CD4-positive, CD25-positive, alpha-beta regulatory T cell (primary cell): ENCODE measurements at places on chromosomes 12 and 14. TPM values are rescaled to one million over a fixed set of nuclear protein-coding genes. Genes with fewer than 3 reads are reported as not detected.

The SLC39A9 gene
- total RNA-seq, result 33.1 TPM

The PMCH gene
- 1.6 TPM for total RNA-seq

The C12orf54 gene
- total RNA-seq, result not detected

The SYCP3 gene
- 0.27 TPM for total RNA-seq

The PDE3A gene
- 0.30 TPM for total RNA-seq

The TSPAN9 gene
- total RNA-seq, result 1.2 TPM

The KRT72 gene
- 1.3 TPM for total RNA-seq

The LRCOL1 gene
- not detected for total RNA-seq

The RND1 gene
- 7.3 TPM for total RNA-seq

The TSPAN8 gene
- not detected for total RNA-seq

The KRT6C gene
- total RNA-seq, result not detected

The CPM gene
- total RNA-seq, result 5.6 TPM

The PRKCH gene
- total RNA-seq, result 457 TPM

The CHD8 gene
- total RNA-seq, result 142 TPM

The NAV3 gene
- not detected for total RNA-seq

The KITLG gene
- not detected for total RNA-seq

The REP15 gene
- total RNA-seq, result not detected

The TSPAN11 gene
- not detected for total RNA-seq

The DCN gene
- not detected for total RNA-seq

The TAS2R42 gene
- total RNA-seq, result not detected

The RNASE7 gene
- not detected for total RNA-seq

The RPGRIP1 gene
- not detected for total RNA-seq

The CELA1 gene
- total RNA-seq, result not detected

The FSCB gene
- total RNA-seq, result not detected
